Tracheal epithelial cell (primary cell): ENCODE measurements at places on chromosomes 11 and 22. TPM values are rescaled to one million over a fixed set of nuclear protein-coding genes. Genes with fewer than 3 reads are reported as not detected.

The OR2AG2 gene
- total RNA-seq = under 0.01 TPM in 2 replicates

The CRYAB gene
- total RNA-seq = 0.85 and 18.1 TPM in 2 replicates

The USP2 gene
- total RNA-seq = 0.96 TPM in 1 of 2 replicates, not detected in the other

The CASP5 gene
- total RNA-seq = 1.1 TPM in 1 of 2 replicates, not detected in the other

The CDC45 gene
- total RNA-seq = 1.1 and 3.9 TPM in 2 replicates
